ENCODE measurements at places on chromosomes 5 and 9.

- no peak for DNase-seq
These were observed 25.1 kb upstream of the EEIG1 start for GRCh38 chr9:128005923-128006322.

DNA sequence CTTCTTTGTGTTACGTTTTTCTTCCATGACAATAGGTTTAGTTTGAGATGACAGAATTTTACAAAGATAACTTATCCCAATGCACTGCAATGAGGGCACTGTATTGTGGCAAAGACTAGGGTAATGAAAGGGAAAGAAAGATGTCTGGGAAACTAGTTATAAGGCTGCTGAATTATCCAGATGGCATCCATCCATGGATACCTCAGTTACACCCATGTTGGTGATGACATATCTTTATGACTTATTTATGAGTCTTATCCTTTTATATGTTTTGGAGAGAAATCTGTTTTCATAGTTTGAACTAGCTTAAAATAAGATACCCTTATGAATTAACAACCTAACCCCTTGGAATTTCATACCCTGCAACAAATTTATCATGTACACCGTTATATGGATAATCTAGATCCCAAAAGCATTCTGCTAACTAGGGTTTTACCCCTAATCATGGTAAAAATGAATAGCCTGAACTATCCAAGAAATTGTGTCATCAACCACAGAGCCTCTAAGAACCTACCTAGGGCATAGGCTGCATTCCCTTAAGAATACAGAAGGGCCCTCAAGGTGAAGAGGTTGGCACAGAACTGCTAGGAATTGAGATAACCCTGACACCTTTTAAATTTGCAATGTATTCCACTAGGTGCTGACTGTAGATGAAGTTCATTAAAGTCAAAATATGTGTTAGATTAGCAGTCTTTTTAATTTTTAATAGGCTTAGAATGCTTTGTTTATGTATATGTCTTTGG lies 49.5 kb upstream of the RORB start:
- no peak for DNase-seq

DNA sequence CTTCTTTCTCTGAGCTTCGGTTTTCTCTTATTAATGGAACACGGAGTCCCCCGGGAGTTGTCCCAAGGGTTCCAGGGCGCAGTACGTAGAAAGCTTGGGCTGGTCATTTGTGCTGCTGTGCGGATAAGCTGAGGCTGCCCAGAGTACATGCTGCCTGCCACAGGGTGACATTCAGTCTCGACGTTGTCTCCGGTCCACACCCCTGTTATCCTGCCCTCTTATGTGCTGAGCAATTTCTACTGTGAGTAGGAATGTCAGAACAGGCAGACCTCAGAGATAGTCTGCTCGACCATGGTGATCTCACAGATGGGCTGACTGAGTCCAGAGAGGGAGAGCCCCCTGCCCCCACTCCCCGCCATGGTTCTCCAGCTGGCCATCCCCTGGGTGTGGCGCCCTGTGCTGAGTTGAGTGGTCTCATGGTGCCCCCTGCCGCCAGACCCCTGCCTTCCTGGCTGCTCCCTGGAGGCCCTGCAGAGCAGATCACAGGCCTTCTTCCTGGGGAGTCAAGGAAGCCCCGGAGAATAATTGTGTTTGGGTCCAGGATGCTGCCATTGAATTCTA lies 124.0 kb downstream of the RGS3 start:
- peak; percentile 81 for DNase-seq

GRCh38 chr5:140927228-140927573 lies 1.1 kb downstream of the PCDHAC1 start:
- no peak for DNase-seq

GRCh38 chr9:126724226-126724625 lies 80.6 kb upstream of the ZBTB43 start:
- DNase-seq = no peak

- no peak for DNase-seq
These were observed 95.3 kb downstream of the RGS3 start for GRCh38 chr9:113558632-113559502.

- no peak for DNase-seq
These were observed 726.4 kb upstream of the GRAMD2B start for GRCh38 chr5:125696762-125697161.

GRCh38 chr5:74651710-74652109 lies 11.2 kb upstream of the ENC1 start:
- DNase-seq = no peak

GRCh38 chr9:126146254-126147145 lies 180.1 kb upstream of the MVB12B start:
- peak; percentile 68 for DNase-seq

- DNase-seq = no peak
These were observed 27.6 kb upstream of the CCDC112 start for GRCh38 chr5:115324021-115324420.

- no peak for DNase-seq
These were observed 474.2 kb downstream of the GADD45G start for GRCh38 chr9:90078988-90079421.

DNA sequence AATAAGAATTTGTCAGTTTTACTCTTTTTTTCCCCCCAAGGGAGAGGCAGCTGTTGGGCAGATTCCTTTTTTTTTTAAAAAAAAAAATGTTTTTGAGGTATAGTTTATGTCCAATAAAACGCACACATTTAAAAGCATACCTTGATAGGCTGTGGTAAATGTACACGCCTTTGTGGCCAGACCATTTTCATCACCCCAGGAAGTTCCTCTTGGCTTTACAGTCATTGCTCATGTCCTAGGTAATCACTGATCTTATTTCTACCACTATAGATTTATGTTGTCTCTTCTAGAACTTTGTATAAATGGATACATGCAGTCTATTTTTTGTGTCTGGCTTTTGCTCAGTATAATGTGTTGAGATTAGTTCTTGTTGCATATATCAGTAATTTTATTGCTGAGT lies 9.8 kb downstream of the SUB1 start:
- no peak for DNase-seq

DNA sequence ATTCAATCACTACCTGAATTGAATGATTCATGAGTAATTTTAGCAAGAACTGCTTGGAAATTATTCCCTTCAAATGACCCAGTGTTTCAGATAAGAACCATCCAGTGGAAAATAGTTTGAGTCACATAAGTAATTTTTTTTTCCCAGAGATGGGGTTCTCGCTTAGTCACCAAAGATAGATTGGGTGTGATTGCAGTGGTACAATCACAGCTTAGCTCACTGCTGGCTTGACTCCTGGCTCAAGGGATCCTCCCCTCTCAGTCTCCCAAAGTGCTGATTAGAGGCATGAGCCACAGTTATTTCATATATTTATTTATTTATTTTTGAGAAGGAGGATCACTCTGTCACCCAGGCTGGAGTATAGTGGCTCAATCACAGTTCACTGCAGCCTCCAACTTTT lies 574.5 kb upstream of the ARRDC3 start:
- no peak for DNase-seq

- DNase-seq = no peak
These were observed 49.1 kb upstream of the GADD45G start for GRCh38 chr9:89555451-89556375.

DNA sequence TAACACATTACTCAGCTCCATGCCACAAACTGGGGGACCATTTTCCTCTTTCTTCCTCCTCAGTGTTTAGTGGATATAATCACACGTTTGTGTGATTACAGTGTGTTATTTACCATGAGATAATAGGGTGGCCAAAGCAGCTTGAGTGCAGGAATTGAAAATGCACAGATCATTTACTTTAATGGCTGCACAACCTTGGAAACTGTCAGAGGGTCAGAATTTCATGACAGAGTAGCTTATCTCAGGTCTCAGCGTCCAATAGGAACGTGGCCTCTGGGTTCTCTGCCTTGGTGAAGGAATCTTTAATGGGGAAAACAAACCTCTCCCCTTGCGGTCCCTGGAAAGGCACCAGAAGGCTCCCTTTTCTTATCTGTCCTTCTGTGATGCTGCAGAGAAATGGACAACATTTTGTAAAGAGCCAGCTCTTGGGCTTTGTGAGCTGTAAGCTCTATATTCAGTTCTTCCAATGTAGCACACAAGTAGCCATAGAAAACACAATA lies 87.4 kb upstream of the CD180 start:
- no peak for DNase-seq

DNA sequence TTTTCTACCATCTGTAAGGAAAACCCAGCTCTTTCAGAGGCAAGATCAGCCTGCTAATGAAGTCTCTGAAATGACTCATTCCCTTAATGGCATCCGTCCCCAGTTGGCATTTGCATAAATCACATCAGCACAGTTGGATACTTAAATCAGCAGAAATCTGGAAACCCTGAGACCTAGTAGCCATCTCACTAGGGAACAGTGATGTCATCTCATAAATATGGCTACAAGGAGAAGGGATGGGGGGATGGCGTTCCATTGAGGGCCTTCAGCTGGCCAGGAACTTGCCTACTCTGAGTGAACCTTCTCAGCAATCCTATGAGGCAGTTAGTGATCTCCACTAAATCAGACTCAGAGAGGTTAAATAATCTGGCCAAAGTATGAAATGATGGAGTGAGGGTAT lies 81.8 kb downstream of the CMYA5 start:
- DNase-seq = no peak
